Activated naive CD8-positive, alpha-beta T cell treated with anti-CD3 and anti-CD28 coated beads, Interleukin-2, amount 10 ng/mL, durations not matched to agents 7 days and 5 days (primary cell): ENCODE measurements at places on chromosomes 1 and 21. TPM values are rescaled to one million over a fixed set of nuclear protein-coding genes. Genes with fewer than 3 reads are reported as not detected.

The IGSF5 gene
- total RNA-seq = not detected

The DNM3 gene
- 2.0 TPM for total RNA-seq

- peak within 1 kb of the TSS; percentile 86 for H3K4me3 ChIP-seq
- H3K4me1 ChIP-seq = peaks cover 40% of the 10 kb centered on the region
- peaks cover 23% of the 10 kb centered on the region for H3K36me3 ChIP-seq
- DNase-seq = peak; percentile 92
- H3K27ac ChIP-seq = peak within 1 kb of the TSS; percentile 75
- H3K27me3 ChIP-seq = no peaks in the 10 kb centered on the region
These were observed at the start of gene CSTB for GRCh38 chr21:43775795-43776430. Gene CSTB, minus strand, starts transcription at chr21:43776308. Its CDS starts 39 bp downstream, at chr21:43776269.

- no peaks in the 10 kb centered on the region for H3K4me1 ChIP-seq
- H3K4me3 ChIP-seq = no peak overlapping the region
- no peak for DNase-seq
- no peaks in the 10 kb centered on the region for H3K27me3 ChIP-seq
These were observed 119.0 kb upstream of the ADGRL2 start for GRCh38 chr1:81681601-81682266.

GRCh38 chr1:116408803-116409720 lies 36.0 kb downstream of the ATP1A1 start:
- no peaks in the 10 kb centered on the region for H3K27me3 ChIP-seq
- H3K36me3 ChIP-seq = peaks cover 25% of the 10 kb centered on the region
- H3K4me1 ChIP-seq = peaks cover 9% of the 10 kb centered on the region
- H3K27ac ChIP-seq = no peak overlapping the region

The NIBAN1 gene
- total RNA-seq = 33.9 TPM

GRCh38 chr1:51877434-51878307 lies 856 bp downstream of the NRDC start:
- no peak for DNase-seq
- peaks cover 4% of the 10 kb centered on the region for H3K27me3 ChIP-seq
- H3K4me1 ChIP-seq = peaks cover 32% of the 10 kb centered on the region
- peaks cover 14% of the 10 kb centered on the region for H3K36me3 ChIP-seq
- H3K27ac ChIP-seq = no peak overlapping the region

DNA sequence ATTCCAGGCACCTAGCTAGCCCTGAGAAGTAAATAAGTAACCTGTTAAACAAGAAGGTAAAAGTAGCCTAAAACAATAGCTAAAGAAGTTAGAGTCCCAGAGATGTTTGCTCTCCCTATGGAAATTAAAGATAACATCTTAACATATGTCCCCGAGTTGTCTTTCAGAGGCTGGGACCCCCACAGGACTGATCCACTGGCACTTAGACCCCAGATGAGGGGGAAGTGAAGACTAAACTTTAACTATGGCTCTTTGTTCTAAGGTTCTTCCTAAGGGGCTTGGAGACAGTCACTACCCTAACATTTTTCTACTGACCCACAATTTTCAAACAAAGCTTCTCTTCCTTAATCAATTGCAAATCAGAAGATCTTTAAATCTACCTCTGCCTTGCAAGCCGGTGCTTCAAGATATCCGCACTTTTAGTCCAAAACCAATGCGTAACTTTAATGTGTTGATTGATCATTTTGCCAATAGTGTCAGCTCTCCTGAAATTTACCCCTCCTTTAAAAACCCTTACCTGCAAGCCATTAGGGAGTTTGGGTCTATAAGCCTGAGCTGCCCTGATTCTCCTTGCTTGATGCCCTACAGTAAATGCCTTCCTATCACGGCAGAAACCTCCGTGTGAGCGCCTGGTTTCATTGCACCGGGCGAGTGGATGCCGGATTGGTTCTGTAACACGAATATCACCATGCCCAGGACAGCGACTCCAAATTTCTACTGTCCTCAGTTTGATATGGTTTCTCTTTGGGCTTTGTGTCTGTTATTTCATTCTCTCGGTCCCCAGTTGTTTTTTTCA lies 404.4 kb downstream of the SIPA1L2 start:
- peaks cover 4% of the 10 kb centered on the region for H3K27me3 ChIP-seq
- H3K36me3 ChIP-seq = no peaks in the 10 kb centered on the region
- no peak for DNase-seq
- H3K4me3 ChIP-seq = peak overlapping the region; percentile 29

- H3K27ac ChIP-seq = peak overlapping the region; percentile 31
- H3K27me3 ChIP-seq = no peaks in the 10 kb centered on the region
- H3K4me3 ChIP-seq = peak overlapping the region; percentile 31
- no peak for DNase-seq
- H3K4me1 ChIP-seq = peaks cover 22% of the 10 kb centered on the region
These were observed 119.9 kb downstream of the FASLG start for GRCh38 chr1:172778456-172779455.

DNA sequence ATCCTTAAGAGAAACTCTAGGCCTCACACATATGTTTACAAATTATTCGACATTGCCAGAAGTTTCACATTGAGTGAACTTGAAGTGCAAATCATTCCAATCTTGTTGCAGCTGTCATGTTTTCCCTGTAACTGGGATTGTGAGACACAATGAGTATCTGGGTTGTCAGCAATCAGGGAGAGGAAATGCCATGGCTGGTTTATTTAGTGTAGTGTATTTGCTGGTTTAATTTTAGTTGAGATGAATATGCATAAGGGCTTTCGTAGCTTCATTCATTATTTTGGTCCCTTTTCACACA lies 54.2 kb upstream of the USP1 start:
- peaks cover 3% of the 10 kb centered on the region for H3K27me3 ChIP-seq
- H3K36me3 ChIP-seq = no peaks in the 10 kb centered on the region
- no peak overlapping the region for H3K4me3 ChIP-seq
- DNase-seq = no peak
- no peak overlapping the region for H3K27ac ChIP-seq

DNA sequence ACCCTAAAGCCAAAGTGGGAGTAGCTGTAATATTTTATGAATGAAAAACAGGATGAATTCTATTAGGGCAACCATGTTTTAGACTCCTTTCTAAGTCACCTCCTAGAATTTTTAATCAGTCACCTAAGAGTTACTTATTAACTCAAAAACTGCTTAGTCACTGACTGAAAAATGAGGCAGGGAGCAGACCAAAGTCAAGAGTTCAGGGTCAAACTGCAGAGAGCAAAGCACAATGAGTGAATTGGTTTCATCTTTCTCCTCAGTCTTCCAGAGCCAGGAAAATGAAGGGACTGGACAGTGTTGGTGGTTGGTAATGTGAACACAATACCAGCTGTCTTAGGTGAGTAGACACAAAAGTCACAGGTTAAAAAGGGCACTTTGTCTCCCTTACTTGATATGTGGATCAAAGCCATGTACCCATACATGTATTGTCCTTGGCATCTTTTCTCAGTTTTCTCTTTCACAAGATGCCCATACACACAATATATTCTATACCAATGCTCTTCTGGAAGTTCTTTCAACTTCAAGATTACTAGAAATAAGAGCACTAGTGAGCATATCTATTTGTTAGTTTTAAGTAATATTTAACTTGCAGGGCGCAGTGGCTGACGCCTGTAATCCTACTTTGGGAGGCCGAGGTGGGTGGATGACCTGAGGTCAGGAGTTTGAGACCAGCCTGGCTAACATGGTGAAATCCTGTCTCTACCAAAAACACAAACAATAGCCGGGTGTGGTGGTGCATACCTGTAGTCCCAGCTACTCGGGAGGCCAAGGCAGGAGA lies 42.2 kb downstream of the ATP1B1 start:
- no peaks in the 10 kb centered on the region for H3K4me1 ChIP-seq
- no peaks in the 10 kb centered on the region for H3K27me3 ChIP-seq
- no peak overlapping the region for H3K4me3 ChIP-seq
- no peak overlapping the region for H3K27ac ChIP-seq

DNA sequence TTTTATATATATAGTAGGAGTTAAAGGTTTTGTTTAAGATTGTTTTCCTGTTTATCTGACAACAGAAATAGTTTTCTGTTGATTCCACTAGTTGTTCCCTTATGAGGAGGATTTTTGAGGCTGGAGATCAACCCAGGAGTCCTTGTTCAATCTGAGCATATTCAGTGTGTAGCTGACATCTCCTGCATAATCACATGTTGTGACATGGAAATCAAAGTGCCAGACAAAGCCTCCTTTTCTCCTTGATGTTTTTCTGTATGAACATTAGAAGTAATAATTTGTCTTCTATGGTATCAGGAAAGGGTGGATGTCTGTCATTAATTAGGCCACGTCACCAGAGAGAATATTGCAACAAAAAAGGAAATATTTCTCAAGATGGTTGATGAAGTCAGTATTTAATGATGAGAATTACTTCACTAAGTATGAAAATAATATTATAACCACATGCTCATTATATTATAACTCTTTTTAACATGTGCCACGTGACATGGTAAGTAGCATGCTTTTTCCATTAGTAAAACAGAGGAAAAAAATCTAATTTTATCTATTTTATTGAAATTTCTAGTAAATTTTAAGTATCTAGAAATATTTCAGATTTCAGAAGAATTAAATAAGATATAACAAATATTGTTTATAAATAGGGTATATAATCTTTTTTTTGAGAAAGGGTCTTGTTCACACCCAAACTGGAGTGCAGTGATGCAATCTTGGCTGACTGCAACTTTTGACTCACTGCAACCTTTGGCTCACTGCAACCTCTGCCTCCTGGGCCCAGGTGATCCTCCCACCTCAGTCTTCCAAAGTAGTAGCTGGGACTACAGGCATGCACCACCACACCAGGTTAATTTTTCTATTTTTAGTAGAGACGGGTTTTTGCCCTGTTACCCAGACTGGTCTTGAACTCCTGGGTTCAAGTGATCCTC lies 223.5 kb downstream of the HMCN1 start:
- H3K4me1 ChIP-seq = no peaks in the 10 kb centered on the region
- no peak for DNase-seq
- H3K4me3 ChIP-seq = no peak overlapping the region
- H3K27me3 ChIP-seq = no peaks in the 10 kb centered on the region
- H3K27ac ChIP-seq = no peak overlapping the region

- no peak for DNase-seq
- no peak overlapping the region for H3K27ac ChIP-seq
- peaks cover 8% of the 10 kb centered on the region for H3K27me3 ChIP-seq
- no peaks in the 10 kb centered on the region for H3K4me1 ChIP-seq
These were observed 474.1 kb upstream of the VAMP3 start for GRCh38 chr1:7296968-7297367.

The COL8A2 gene
- 0.17 TPM for total RNA-seq
